Ovary (tissue), 10 donors: ENCODE measurements at places on chromosomes 16 and 17.

- no peaks in the 10 kb centered on the region for H3K4me1 ChIP-seq
- H3K27me3 ChIP-seq, result no peaks in the 10 kb centered on the region
- no peaks in the 10 kb centered on the region for H3K36me3 ChIP-seq
- no peak within 1 kb of the TSS for H3K27ac ChIP-seq
- H3K4me3 ChIP-seq, result no peak within 1 kb of the TSS
These were observed at the start of gene AOC2 for GRCh38 chr17:42844271-42844670. Gene AOC2 (plus strand): TSS chr17:42844580. CDS start chr17:42844627, 47 bp downstream.

GRCh38 chr17:2076087-2076984 is 21.4 kb downstream of the HIC1 start:
- peak overlapping the region; percentile 78 for H3K27ac ChIP-seq
- no peak overlapping the region for H3K4me3 ChIP-seq
- H3K4me1 ChIP-seq, result peaks cover 24% of the 10 kb centered on the region
- H3K27me3 ChIP-seq, result no peaks in the 10 kb centered on the region
- peak; percentile 43 for DNase-seq

GRCh38 chr17:50647187-50647586 is 12.5 kb downstream of the ABCC3 start:
- no peaks in the 10 kb centered on the region for H3K27me3 ChIP-seq
- no peak overlapping the region for H3K4me3 ChIP-seq
- no peak for DNase-seq

DNA sequence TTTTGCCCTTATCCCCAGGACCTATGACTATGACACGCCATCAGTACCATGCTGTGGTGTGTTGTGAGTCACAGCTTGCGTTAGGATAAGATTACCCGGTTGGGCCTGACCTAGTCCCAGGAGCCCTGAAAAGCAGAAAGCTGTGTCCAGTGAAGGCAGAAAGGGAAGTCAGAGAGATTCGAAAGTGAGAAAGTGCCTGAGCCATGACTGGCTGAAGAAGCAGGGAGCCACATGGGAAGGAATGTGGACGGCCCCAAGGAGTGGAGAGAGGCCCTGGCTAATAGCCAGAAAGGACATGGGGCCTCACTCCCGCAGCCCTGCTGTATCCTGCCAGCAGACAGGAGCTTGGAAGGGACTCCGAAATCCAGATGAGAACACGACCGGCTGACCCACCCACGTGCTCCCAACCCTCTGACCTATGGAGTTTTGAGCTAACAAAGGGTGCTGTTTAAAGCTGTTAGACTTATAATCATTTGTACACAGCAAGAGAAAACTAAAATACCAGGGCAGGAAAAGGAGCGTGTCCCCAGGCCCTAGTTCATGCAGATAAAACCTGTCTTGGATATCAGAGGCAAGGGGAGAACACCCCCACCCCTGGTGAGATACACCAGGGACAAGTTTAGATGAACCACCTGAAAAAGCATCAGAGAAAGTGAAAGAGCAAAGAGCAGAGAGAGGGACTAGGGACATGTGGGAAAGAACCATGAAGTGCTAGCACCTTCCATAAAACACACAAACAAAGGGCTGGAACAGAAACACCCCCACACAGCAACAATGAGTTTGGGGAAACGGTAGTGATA is 115.3 kb downstream of the SLC39A11 start:
- H3K4me1 ChIP-seq, result peaks cover 3% of the 10 kb centered on the region
- H3K36me3 ChIP-seq, result no peaks in the 10 kb centered on the region
- H3K27me3 ChIP-seq, result no peaks in the 10 kb centered on the region

GRCh38 chr17:61015966-61016365 is 338.3 kb downstream of the BCAS3 start:
- H3K36me3 ChIP-seq, result no peaks in the 10 kb centered on the region
- no peaks in the 10 kb centered on the region for H3K27me3 ChIP-seq
- H3K27ac ChIP-seq, result no peak overlapping the region
- H3K4me1 ChIP-seq, result no peaks in the 10 kb centered on the region
- H3K4me3 ChIP-seq, result no peak overlapping the region
- no peak for DNase-seq

GRCh38 chr17:81459224-81459623 is 53.4 kb downstream of the ACTG1 start:
- H3K4me1 ChIP-seq, result no peaks in the 10 kb centered on the region
- H3K27me3 ChIP-seq, result no peaks in the 10 kb centered on the region
- H3K27ac ChIP-seq, result no peak overlapping the region
- H3K4me3 ChIP-seq, result no peak overlapping the region

DNA sequence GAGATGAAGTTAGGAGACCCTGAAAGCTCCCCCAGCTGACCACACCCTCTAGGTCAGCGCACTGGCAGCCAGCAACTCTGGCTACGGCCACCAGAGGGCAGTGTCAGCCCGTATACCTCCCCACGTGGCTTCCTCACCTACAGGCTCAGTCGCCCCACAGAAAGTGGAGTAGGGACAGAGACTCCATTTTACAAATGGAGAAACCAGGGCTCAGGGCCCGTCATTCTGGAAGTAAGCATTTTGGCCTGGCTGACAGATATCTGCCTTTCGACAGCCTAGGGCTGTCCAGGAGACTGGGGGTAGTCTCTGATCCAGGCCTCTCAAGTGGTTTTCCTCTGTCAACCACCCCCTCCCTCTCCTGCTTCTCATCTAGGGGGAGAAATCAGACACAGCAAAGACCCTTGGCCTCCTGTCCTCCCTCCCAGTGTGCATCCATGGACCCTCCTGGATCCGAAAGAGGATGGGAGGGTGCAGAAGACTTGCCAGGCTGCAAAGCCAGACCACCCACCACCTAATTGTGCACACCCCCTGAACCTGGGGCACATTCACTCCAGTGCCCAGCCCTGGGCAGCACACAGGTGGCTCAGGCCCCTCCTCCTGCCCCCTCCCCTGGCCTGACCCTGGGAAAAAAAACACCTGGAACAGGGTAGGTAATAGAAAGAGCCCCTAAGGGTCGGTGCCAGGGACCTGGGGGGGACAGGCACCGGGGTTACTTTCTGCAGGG is 3.8 kb upstream of the HAP1 start:
- peak; percentile 89 for DNase-seq
- H3K4me1 ChIP-seq, result peaks cover 4% of the 10 kb centered on the region
- H3K27me3 ChIP-seq, result no peaks in the 10 kb centered on the region
- no peaks in the 10 kb centered on the region for H3K36me3 ChIP-seq
- no peak overlapping the region for H3K4me3 ChIP-seq
- H3K27ac ChIP-seq, result no peak overlapping the region

DNA sequence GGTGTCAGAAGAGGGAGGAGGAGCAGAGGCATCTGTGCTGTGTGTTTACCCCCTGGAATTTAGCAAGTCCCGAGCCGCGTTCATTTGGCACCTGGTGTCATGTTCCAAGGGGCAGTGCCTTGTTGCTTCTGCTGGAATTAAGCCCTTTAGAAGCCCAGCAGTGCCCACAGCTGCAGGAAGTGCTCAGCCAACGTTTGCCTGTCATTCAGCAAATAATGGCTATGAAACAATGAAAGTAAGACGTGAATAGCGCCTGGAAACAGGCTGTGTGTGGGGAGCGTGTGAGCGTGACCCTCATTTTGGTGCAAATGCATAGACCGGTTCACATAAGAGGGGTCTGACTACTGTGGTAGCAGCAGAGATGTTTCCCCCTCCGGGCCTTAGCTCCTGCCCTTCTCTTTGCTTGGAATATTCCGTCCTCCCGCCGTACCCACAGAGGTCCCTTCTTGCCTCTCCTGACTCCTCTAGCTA is 5.8 kb upstream of the ATP2C2 start:
- H3K27ac ChIP-seq, result no peak overlapping the region
- no peak overlapping the region for H3K4me3 ChIP-seq
- H3K36me3 ChIP-seq, result no peaks in the 10 kb centered on the region
- H3K27me3 ChIP-seq, result no peaks in the 10 kb centered on the region
- H3K4me1 ChIP-seq, result no peaks in the 10 kb centered on the region
- no peak for DNase-seq

GRCh38 chr17:77256710-77257109 is 115.9 kb downstream of the SEC14L1 start:
- no peak overlapping the region for H3K27ac ChIP-seq
- DNase-seq, result no peak
- H3K27me3 ChIP-seq, result no peaks in the 10 kb centered on the region
- H3K36me3 ChIP-seq, result no peaks in the 10 kb centered on the region
- H3K4me1 ChIP-seq, result no peaks in the 10 kb centered on the region

- H3K4me3 ChIP-seq, result peak overlapping the region; percentile 63
- no peak for DNase-seq
- peak overlapping the region; percentile 80 for H3K27ac ChIP-seq
- H3K36me3 ChIP-seq, result no peaks in the 10 kb centered on the region
- peaks cover 21% of the 10 kb centered on the region for H3K4me1 ChIP-seq
These were observed 1.3 kb downstream of the THRA start for GRCh38 chr17:40063901-40064531.

- H3K27ac ChIP-seq, result no peak overlapping the region
- no peak for DNase-seq
- H3K4me3 ChIP-seq, result no peak overlapping the region
- no peaks in the 10 kb centered on the region for H3K4me1 ChIP-seq
- no peaks in the 10 kb centered on the region for H3K36me3 ChIP-seq
These were observed 10.0 kb downstream of the CNGB1 start for GRCh38 chr16:57960826-57961472.

DNA sequence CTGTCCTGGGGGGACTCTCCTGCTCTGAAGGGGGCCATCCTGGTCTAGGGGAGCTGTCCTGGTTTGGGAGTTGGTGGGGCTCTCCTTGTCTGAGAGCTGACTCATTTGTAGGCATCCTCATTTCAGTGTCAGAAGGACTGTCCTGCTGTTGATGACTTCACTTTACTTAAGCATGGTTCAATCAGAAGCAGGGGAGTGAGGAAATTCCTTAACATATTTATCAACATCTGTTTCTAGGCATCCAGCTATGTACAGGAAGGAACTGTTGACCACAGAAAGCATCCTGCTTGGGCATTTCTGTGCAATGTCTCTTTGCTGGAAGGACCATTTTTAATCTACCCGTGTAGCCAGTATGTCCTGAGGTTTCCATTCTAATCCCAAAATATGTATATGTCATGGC is 502.7 kb upstream of the HSBP1 start:
- H3K27ac ChIP-seq, result no peak overlapping the region
- no peaks in the 10 kb centered on the region for H3K27me3 ChIP-seq

GRCh38 chr17:3918372-3919122 is 2.3 kb upstream of the P2RX1 start:
- H3K27ac ChIP-seq, result peak overlapping the region; percentile 14
- H3K4me1 ChIP-seq, result peaks cover 12% of the 10 kb centered on the region
- no peaks in the 10 kb centered on the region for H3K36me3 ChIP-seq
- no peak for DNase-seq
- H3K27me3 ChIP-seq, result no peaks in the 10 kb centered on the region

DNA sequence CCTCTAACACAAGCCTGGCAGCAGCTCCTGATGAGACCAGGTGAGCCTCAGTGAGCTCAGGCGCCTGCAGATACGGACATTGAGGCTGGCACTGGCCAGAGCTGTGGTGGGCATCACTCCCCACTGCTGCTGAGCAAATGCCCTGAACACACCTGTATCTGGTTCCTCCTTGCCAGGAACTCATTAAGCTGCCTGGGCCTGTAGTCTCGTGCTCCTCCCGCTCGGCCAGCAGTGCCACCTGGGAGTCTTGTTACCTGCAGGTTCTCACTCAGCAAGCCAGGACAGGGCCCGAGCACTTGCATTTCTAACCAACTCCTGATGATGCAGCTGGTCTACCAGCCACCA is 13.3 kb downstream of the EIF4A3 start:
- no peaks in the 10 kb centered on the region for H3K4me1 ChIP-seq
- H3K27me3 ChIP-seq, result no peaks in the 10 kb centered on the region
- no peak for DNase-seq
- no peak overlapping the region for H3K27ac ChIP-seq
- peaks cover 2% of the 10 kb centered on the region for H3K36me3 ChIP-seq
- no peak overlapping the region for H3K4me3 ChIP-seq

GRCh38 chr16:57141822-57142631 is 43.8 kb downstream of the PSME3IP1 start:
- DNase-seq, result no peak
- no peak overlapping the region for H3K4me3 ChIP-seq
- no peak overlapping the region for H3K27ac ChIP-seq
- no peaks in the 10 kb centered on the region for H3K27me3 ChIP-seq

DNA sequence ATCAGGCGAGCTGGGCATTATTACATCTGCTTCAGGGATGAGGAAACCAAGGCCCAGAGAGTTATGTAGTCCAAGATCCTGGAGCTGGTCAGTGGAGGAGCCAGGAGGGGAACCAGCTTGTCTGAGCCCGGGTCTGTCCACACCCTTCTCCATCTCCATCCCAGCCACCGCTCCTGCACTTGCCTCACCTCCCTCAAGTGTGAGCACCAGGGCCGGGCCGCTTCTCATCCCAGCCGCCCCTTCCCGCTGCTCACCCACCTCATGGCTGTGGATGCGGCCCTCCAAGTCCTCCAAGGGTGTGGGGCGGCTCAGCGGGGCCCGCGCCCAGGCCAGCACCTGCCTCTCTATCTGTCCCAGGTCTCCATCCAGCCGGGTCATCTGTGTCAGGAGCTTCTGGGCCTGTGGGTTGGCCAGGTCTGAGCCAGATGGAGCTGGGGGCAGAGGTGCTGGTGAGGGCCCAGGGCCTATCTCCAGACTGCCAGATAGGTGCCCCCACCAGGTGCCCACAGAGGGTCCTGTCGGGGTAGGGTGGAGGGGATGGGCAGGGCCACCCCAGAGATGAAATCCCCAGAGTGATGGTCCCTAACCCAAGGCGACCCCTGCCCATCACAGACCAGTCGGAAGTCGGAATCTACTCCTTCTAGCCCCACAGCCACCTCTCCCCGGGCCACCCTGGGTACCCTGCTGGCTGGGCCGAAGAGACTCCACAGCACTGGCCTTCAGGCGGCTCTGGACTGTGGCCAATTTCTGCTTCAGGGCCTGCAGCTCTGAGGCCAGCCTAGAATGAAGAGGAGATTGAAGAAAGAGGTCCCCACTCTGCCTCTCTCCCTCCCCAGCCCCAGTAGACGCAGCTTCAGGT is 9.4 kb downstream of the EVPL start:
- H3K27me3 ChIP-seq, result no peaks in the 10 kb centered on the region
- H3K4me3 ChIP-seq, result no peak overlapping the region
- DNase-seq, result no peak
- H3K27ac ChIP-seq, result no peak overlapping the region

- no peak overlapping the region for H3K4me3 ChIP-seq
These were observed 136.9 kb upstream of the DYNLRB2 start for GRCh38 chr16:80403894-80404293.

DNA sequence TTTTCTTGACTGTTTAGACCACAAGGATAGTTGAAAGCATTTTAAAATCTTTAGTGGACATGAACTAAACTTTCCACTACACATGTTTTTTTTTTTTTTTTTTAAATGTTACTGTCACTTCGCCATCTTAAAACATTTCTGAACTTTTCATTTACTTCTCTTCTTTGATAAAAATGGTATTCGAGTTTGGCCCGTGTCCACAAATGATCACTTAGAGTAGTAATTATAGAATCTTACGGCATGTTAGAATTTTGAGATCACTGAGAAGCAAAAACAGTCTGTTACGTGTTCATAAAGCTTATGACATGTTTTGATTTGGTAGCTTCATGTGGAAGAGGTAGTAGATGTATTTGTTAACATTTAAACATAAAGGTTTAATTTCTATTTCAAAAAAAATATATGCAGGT is 1.1 kb downstream of the NSRP1 start:
- H3K4me3 ChIP-seq, result peak overlapping the region; percentile 64
- peaks cover 1% of the 10 kb centered on the region for H3K4me1 ChIP-seq
- DNase-seq, result no peak
- no peak overlapping the region for H3K27ac ChIP-seq
- no peaks in the 10 kb centered on the region for H3K36me3 ChIP-seq
- H3K27me3 ChIP-seq, result no peaks in the 10 kb centered on the region

GRCh38 chr17:45755050-45755449 is 29.1 kb upstream of the CRHR1 start:
- no peaks in the 10 kb centered on the region for H3K4me1 ChIP-seq
- no peak overlapping the region for H3K27ac ChIP-seq
- H3K36me3 ChIP-seq, result no peaks in the 10 kb centered on the region
- no peak overlapping the region for H3K4me3 ChIP-seq
- no peaks in the 10 kb centered on the region for H3K27me3 ChIP-seq
- DNase-seq, result no peak
